GM20000 (cell line): ENCODE measurements at places on chromosomes 4 and X.
A peak's percentile ranks its signal among the peaks of the same experiment; 100 is the strongest.

- no peak for DNase-seq
Measured at GRCh38 chr4:125387770-125388169, 73.0 kb downstream of the FAT4 start.

GRCh38 chrX:42242004-42242403 lies 318.6 kb upstream of the CASK start:
- DNase-seq: no peak

GRCh38 chr4:183875251-183875825 lies 29.8 kb upstream of the STOX2 start:
- no peak for DNase-seq

DNA sequence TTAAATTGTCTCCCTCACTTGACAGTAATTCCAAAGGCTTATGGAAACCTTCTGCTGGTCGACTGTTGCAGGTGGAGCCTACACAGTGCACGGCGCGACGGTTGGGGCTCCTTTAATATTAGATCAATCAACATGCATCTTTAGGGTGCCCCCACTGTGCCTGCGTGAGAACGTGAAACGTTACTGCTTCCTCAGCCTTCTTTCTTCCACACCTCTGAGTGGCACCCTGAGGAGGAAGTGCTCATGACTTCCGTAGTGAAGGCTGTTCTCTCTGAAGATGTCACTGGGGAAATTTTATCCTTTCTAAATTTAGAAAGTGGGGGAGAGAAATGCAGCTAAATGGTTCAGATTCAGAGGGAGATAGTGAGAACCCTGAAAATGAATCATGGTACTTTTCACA lies 184.0 kb upstream of the ZFP42 start:
- no peak for DNase-seq

- DNase-seq: no peak
Measured at GRCh38 chrX:103727115-103727514, 16.4 kb downstream of the TMEM31 start.

- DNase-seq: no peak
Measured at GRCh38 chr4:88514557-88515511, 8.7 kb downstream of the PYURF start.

DNA sequence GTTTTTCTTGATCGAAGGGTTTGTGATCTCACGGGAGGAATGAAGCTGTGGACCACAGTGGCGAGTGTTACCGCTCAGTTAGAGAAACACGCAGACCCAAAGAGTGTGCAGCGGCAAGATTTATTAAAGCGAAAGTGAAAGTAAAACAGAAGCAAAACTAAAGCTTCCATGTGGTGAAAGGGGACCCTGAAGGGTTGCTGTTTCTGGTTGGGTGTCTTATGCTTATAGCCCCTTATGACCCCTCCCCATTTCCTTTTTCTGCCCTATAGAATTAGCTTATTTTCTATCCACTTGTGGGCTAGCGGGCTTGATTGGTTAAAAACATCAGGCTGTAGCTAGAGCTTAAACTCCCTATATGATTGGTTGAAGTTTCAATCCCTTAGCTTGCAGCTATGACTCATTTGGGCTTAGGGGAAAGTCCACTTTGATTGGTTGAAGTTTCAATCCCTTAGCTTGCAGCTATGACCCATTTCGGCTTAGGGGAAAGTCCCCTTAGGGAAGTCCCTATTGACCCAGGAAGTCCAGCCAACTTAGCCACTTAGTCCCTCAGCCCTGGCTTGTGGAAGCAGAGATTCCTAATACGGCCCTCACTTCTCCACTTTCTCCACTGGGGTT lies 171.2 kb upstream of the NWD2 start:
- no peak for DNase-seq

GRCh38 chr4:15893962-15894361 lies 44.6 kb downstream of the FGFBP1 start:
- DNase-seq: no peak

DNA sequence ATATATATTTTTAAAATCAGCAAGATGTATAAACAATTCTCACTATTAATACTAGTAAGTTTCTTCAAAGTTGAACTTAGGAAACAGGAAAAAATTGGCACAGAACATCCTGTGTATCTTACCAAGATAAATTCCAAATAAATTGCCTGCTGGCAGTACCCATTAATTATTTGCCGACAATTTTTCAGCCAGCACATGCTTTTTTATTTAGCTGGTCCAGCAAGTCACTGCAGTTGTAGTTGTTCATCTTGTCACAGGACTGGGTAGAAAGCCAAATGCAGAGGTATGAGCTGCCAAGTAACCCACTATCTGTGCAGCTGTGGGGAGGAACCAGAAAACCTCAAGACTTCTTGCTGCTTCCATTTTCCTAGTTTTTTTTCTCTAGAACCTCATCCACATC lies 113.4 kb downstream of the PACRGL start:
- DNase-seq: no peak

GRCh38 chrX:129566073-129566472 lies 26.0 kb downstream of the OCRL start:
- DNase-seq: no peak

DNA sequence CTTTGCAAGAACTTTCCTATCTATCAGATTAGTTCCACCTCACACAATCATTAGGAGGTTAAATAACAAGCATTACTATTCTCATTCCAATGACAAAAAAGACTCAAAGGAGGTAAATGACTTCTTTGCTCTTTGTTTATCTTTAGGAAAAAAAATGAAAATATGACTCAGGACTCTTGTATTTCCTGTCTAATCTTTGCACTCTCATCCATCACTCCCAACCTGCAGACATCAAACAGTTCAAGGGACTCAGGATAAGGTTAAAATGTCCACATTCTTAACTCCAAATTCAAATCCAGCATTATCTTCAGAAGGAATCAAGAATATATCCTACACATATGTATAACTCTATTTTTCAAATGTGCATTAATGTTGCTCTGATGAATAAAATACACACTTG lies 139.6 kb downstream of the UNC5C start:
- no peak for DNase-seq

- no peak for DNase-seq
Measured at GRCh38 chrX:134684956-134685355, 26.7 kb upstream of the PLAC1 start.

- no peak for DNase-seq
Measured at GRCh38 chr4:176814770-176815169, 22.0 kb upstream of the VEGFC start.

- no peak for DNase-seq
Measured at GRCh38 chr4:173243321-173243720, 74.7 kb downstream of the GALNT7 start.

DNA sequence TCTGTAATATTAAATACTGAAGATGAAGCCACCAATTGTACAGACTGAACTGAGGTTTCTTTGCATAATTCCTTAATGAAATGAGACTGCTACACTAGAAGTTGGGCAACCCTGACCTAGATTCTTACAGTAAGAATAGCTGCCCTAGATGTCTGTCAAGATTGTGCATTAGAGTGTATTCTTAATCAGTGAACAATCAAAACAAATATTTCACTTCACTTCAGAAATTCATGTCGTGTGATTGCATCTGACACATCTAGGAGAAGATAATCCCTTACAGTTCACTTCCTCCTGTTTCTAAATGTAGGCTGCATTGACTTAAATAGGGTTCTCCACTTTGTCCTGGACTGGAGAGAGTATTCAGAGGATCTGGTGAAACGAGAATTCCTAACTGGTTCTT lies 283.1 kb downstream of the HNRNPD start:
- DNase-seq: no peak

GRCh38 chr4:31246856-31247255 lies 526.7 kb downstream of the PCDH7 start:
- no peak for DNase-seq

- DNase-seq: peak; percentile 13
Measured at GRCh38 chr4:2250357-2251072, 8.6 kb upstream of the HAUS3 start.

DNA sequence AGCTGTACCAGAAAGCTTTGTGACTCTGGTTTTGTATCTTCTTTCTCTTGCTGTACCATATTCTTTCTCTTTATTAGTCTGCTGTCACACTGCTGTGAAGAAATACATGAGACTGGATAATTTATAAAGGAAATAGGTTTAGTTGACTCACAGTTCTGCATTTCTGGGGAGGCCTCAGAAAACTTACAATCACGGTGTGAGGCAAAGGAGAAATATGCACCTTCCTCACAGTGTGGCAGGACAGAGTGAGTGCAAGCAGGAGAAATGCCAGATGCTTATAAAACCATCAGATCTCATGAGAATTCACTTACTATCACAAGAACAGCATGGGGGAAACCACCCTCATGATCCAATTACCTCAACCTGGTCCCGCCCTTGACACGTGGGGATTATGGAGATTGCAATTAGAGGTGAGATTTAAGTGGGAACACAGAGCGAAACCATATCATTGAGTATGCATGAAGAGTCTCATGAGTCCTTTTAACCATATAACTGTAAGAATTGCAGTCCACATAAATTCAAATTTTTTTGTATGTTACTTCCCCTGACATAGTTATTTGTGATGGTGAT lies 67.4 kb upstream of the INPP4B start:
- DNase-seq: no peak

DNA sequence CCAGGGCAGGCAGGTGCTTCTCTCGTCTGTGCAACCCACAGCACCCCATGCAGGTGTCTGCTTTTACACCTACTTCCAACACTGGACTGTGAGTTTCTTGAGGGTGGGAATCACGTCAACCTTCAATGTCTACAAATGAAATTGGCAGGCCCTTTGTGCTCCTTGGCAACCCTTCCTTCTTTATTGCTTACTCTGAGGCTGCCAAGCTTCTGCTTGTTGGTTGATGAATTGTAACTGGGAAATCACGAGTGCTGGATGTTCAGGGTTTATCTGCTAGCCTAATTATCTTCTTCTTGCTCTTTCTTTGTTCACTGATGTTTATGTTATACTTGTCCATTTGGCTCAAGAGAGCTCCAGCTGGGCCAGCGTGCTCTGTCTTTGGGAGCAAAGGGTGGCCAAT lies 2.5 kb upstream of the DGAT2L6 start:
- DNase-seq: no peak

GRCh38 chr4:153728151-153728550 lies 31.7 kb downstream of the RNF175 start:
- DNase-seq: no peak

GRCh38 chr4:183254162-183254561 lies 65.9 kb downstream of the CLDN22 start:
- DNase-seq: no peak

- DNase-seq: no peak
Measured at GRCh38 chr4:176484301-176484984, 164.7 kb downstream of the SPCS3 start.
